Activated T-cell treated with anti-CD3 and anti-CD28 coated beads, Interleukin-2, amount 50 U/mL, for 72 hours (primary cell): ENCODE measurements at places on chromosomes 4 and X. TPM values are rescaled to one million over a fixed set of nuclear protein-coding genes. Genes with fewer than 3 reads are reported as not detected.
A peak's percentile ranks its signal among the peaks of the same experiment; 100 is the strongest.

- H3K4me1 ChIP-seq = no peaks in the 10 kb centered on the region
- no peak overlapping the region for H3K27ac ChIP-seq
- no peaks in the 10 kb centered on the region for H3K27me3 ChIP-seq
- no peaks in the 10 kb centered on the region for H3K36me3 ChIP-seq
Measured at GRCh38 chrX:8879750-8880149, 78.6 kb upstream of the FAM9A start.

DNA sequence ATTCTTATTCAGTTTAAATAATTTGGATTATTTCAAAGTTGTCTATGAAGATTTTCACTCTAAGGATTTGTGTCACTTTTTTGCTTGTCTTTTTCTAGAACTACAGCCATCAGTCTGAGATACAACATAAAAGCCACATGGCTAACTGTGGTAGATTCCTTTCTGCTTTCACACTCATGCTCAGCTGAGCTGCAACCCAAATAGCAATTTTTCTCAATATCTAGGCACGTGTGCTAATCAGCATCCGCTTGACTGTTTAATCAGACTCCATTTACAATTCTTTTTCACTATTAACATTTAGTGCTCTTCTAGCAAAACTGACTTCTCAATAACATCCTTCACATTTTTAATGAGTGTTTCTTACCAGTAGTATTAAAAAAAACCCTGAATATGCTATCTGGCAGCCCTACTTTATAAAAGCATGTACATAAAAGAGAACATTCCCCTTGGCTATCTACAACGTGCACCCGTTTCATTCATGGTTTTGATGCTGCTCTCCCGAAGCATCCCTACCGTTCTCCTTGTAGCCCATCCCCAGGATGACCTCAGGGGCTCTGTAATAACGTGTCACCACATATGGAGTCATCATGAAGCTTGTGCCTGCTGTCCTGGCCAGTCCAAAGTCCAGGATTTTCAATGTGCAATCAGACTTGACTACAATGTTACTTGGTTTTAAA lies 259.2 kb downstream of the MAPK10 start:
- H3K4me3 ChIP-seq = no peak overlapping the region
- H3K4me1 ChIP-seq = no peaks in the 10 kb centered on the region
- H3K27me3 ChIP-seq = no peaks in the 10 kb centered on the region
- H3K36me3 ChIP-seq = no peaks in the 10 kb centered on the region
- no peak overlapping the region for H3K27ac ChIP-seq
- no peak for DNase-seq

GRCh38 chrX:37787423-37787869 lies 7.6 kb downstream of the CYBB start:
- H3K36me3 ChIP-seq = no peaks in the 10 kb centered on the region
- H3K4me1 ChIP-seq = peaks cover 15% of the 10 kb centered on the region

VGLL1 gene
- not detected for total RNA-seq

GRCh38 chrX:48688531-48689150 lies 5.0 kb downstream of the WAS start:
- H3K36me3 ChIP-seq = peaks cover 17% of the 10 kb centered on the region
- peaks cover 22% of the 10 kb centered on the region for H3K4me1 ChIP-seq
- no peak overlapping the region for H3K4me3 ChIP-seq
- DNase-seq = no peak

GRCh38 chrX:55919367-55920221 lies 202.0 kb downstream of the RRAGB start:
- H3K27ac ChIP-seq = no peak overlapping the region
- no peak for DNase-seq
- H3K4me1 ChIP-seq = no peaks in the 10 kb centered on the region
- peaks cover 3% of the 10 kb centered on the region for H3K36me3 ChIP-seq

- no peak overlapping the region for H3K27ac ChIP-seq
- DNase-seq = no peak
- H3K27me3 ChIP-seq = no peaks in the 10 kb centered on the region
- peaks cover 16% of the 10 kb centered on the region for H3K4me1 ChIP-seq
- H3K4me3 ChIP-seq = no peak overlapping the region
Measured at GRCh38 chr4:2761035-2761923, 5.1 kb upstream of the TNIP2 start.

- no peaks in the 10 kb centered on the region for H3K27me3 ChIP-seq
- H3K36me3 ChIP-seq = no peaks in the 10 kb centered on the region
Measured at GRCh38 chr4:11355226-11355625, 73.5 kb downstream of the HS3ST1 start.

- DNase-seq = no peak
- H3K4me1 ChIP-seq = peaks cover 14% of the 10 kb centered on the region
- H3K36me3 ChIP-seq = peaks cover 18% of the 10 kb centered on the region
- H3K27me3 ChIP-seq = peaks cover 46% of the 10 kb centered on the region
- peak overlapping the region; percentile 8 for H3K4me3 ChIP-seq
- peak overlapping the region; percentile 15 for H3K27ac ChIP-seq
Measured at GRCh38 chrX:78548012-78548411, 111.1 kb downstream of the RTL3 start.

- no peaks in the 10 kb centered on the region for H3K36me3 ChIP-seq
- no peaks in the 10 kb centered on the region for H3K27me3 ChIP-seq
- H3K27ac ChIP-seq = no peak overlapping the region
- H3K4me3 ChIP-seq = no peak overlapping the region
- DNase-seq = no peak
Measured at GRCh38 chr4:115154826-115155225, 41.4 kb upstream of the NDST4 start.
